ENCODE measurements at places on chromosomes 16 and 17. TPM values are rescaled to one million over a fixed set of nuclear protein-coding genes. Genes with fewer than 3 reads are reported as not detected.

The UMOD gene
- total RNA-seq: 3.6 TPM

The NHLRC4 gene
- 0.08 TPM for total RNA-seq

The HSD3B7 gene
- 17.4 TPM for total RNA-seq

The UTP4 gene
- total RNA-seq: 22.3 TPM

The DPH1 gene
- 25.9 TPM for total RNA-seq

The YPEL3 gene
- 18.6 TPM for total RNA-seq

The DPEP3 gene
- total RNA-seq: not detected

The ZNF319 gene
- 5.7 TPM for total RNA-seq

The TPSAB1 gene
- total RNA-seq: 1.4 TPM

GRCh38 chr17:58661499-58661898 lies 30.3 kb downstream of the TEX14 start:
- no peak overlapping the region for H3K27ac ChIP-seq
- DNase-seq: no peak

DNA sequence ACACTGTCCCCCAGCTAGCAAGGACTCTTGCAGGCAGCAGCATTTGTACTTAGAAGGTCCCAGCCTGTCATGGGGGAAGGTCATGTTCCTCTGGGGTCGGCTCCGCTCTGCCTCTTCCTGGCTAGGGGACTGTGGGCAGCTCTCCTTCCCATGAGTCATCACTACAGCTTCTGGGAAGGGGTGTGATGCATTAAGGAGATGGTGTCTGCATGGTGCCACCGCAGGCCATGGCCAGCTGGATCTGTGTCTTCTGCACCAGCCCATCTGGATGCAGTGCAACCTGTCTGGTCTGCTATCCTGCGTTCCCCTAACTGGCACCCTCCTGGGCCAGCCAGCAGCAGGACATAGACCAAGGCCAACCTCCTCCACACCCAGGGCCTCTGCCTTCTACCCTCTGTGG lies 6.3 kb downstream of the STARD3 start:
- no peak overlapping the region for H3K4me3 ChIP-seq
- no peaks in the 10 kb centered on the region for H3K36me3 ChIP-seq
- H3K4me1 ChIP-seq: no peaks in the 10 kb centered on the region
- no peaks in the 10 kb centered on the region for H3K27me3 ChIP-seq
- no peak for DNase-seq
- no peak overlapping the region for H3K27ac ChIP-seq

DNA sequence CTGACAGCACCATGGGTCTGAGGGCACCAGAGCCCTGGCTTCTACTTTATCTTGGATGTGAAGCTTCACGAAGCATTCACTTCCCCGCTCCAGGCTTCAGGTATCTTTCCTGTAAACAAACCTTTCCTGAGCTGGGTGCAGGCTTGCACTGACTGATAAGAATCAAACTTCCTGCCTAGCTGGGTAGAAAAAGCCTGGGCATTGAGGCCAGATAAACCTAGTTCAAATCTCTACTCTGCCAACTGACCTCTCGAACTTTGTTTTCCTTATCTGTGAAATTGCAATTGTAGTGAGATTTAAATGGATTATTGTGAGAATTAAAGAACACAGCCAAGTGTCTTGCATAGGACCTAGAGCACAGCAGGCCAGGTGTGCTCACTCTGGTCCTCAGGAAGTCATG lies 2.9 kb upstream of the TMEM208 start:
- no peaks in the 10 kb centered on the region for H3K36me3 ChIP-seq
- peaks cover 6% of the 10 kb centered on the region for H3K4me1 ChIP-seq
- no peak overlapping the region for H3K27ac ChIP-seq
- DNase-seq: no peak
- no peak overlapping the region for H3K4me3 ChIP-seq

DNA sequence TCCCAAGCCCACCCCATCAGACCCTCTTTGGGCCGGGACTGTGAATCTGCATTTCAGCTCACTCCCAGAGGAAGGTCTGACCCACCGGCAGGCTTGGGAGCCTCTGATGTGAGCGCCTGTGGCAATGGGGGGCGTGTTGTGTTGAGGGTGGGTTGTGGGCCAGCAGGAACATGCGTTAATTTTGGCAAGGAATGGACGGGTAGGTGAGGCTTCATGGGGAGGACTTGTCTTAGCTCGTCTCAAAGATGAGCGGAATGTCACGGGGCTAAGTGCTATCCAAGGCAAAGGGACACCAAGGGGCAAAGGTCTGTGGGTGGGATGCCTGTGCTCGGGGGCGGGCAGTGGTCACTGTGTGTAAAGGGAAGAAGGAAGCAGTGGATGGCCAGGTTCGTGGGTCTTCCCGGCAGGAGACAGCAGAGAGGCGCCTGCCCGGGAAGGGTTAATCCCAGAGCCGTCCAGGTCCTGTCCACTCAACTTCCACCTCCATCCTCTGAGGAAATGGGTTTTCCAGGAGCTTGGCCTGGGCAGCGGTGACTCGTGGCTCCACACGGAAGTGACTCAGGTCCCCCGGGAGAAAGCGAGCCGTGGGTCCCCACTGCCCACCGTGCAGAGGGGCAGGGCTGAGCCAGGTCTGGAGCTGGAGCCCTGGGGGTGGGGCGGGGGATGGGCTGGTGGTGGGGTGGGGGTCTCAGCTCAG lies 17.4 kb downstream of the ADGRG1 start:
- H3K27me3 ChIP-seq: no peaks in the 10 kb centered on the region
- DNase-seq: no peak
- peaks cover 10% of the 10 kb centered on the region for H3K36me3 ChIP-seq
- H3K27ac ChIP-seq: no peak overlapping the region
- H3K4me1 ChIP-seq: peaks cover 1% of the 10 kb centered on the region

DNA sequence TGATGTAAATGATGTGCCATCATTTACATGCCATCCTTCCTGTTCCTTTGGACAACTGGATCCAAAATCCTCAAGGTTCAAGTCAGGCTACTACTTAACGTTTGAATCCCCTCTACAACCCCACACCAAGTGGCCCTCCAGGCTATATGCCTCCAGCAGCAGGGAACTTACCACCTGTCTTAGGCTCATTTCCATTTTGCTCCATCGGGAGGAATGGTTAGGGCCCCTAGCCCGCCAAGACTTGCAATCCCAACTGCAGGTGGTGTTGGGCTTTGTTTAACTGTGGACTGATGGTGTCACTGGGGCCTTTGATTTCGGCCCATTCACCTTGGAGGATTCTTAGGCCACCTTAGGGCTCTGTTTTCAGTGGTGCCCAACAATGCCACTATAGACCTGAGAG lies 9.7 kb downstream of the HNF1B start:
- H3K4me1 ChIP-seq: peaks cover 4% of the 10 kb centered on the region
- no peak overlapping the region for H3K4me3 ChIP-seq
- H3K27ac ChIP-seq: no peak overlapping the region
- no peak for DNase-seq

GRCh38 chr17:3870871-3871306 lies 22.0 kb downstream of the CAMKK1 start:
- no peak overlapping the region for H3K4me3 ChIP-seq
- no peak overlapping the region for H3K27ac ChIP-seq
- no peak for DNase-seq
- no peaks in the 10 kb centered on the region for H3K27me3 ChIP-seq
- no peaks in the 10 kb centered on the region for H3K36me3 ChIP-seq

- H3K27ac ChIP-seq: no peak overlapping the region
- no peaks in the 10 kb centered on the region for H3K4me1 ChIP-seq
- H3K36me3 ChIP-seq: no peaks in the 10 kb centered on the region
Measured at GRCh38 chr16:89629827-89630610, 16.6 kb downstream of the DPEP1 start.

DNA sequence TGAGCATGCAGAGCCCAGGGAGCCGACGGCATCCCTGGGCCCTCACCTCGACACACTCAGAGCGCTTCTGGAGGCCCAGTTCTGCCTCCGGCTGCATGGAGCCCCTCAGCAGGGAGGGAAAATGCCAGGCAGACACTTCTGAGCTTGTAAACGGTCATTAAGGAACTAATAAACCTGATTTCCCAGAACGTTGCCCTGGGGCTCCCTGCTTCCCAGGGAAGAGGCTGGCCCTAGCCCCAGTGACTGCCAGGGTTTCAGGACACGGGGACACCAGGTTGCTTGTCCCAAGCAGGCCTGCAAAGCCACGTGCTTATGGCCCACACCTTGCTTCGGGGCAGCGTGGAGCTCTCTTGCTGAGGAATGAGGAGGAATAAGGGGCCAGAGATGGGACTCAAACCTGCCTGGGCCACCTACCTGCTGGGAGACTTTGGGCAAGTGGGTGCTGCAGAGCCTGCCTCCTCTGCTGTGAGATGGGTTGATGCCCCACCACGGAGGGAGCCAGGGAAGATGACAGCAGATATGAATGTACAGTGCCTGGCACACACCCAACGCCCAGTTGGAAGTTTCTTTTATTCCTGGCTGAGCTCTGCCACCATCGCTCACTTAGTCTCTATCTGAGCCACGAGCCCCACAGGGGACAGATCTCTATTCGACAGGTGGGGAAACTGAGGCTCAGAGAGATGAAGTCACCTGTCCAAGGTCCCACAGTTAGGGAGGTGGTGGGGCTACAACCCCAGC lies 5.4 kb downstream of the RHBDF2 start:
- H3K27ac ChIP-seq: no peak overlapping the region
- H3K4me1 ChIP-seq: peaks cover 13% of the 10 kb centered on the region
- no peaks in the 10 kb centered on the region for H3K27me3 ChIP-seq
- no peaks in the 10 kb centered on the region for H3K36me3 ChIP-seq
- H3K4me3 ChIP-seq: no peak overlapping the region

DNA sequence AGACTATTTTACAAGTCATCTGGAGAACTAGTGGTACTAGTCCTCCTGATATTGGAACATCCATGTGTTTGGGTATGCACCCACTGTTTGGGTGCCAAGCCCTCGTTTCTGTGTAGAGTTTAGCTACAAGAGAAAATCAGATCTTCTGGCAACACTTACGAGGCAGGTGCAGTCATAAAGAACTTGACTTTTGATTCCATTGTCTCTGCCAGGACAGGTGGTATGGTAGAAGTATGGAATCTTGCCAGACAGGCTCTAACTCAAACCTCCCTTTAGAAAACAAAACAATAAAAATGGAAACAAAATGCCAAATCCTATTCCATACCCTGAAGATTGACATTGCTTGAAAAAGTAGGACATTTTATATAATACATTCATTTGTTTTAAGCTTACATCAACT lies 16.0 kb downstream of the RNF43 start:
- H3K4me1 ChIP-seq: peaks cover 19% of the 10 kb centered on the region
- no peaks in the 10 kb centered on the region for H3K27me3 ChIP-seq
- no peak overlapping the region for H3K4me3 ChIP-seq
- no peak for DNase-seq
- H3K36me3 ChIP-seq: no peaks in the 10 kb centered on the region

DNA sequence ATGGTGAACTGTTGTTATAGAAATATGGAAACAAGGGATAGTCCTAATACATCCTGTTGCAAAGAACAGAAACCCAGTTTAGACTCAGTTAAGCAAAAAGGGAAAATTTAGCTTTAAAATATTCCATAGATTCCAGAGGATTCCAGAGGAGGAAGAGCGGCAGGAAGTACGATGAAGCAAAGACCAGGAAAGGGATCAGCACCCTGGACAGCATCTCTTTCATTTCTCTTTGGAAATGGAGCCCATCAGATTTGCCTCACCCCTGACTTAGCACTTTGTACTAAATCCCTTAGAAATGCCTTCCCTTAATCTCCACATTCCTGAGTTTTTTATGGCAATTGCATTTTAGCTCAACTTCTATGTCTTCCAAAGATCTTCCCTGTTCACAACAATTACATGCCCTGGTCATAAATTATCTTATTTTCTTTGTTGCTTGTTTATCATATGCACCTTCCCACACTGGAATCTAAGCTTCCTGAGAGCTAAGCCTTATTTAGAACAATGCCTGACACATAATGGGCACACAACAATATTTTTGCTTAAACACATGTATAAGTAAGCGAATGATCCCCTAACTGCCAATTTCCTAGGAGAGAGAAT lies 150.0 kb upstream of the RBFOX1 start:
- H3K27me3 ChIP-seq: no peaks in the 10 kb centered on the region
- H3K36me3 ChIP-seq: no peaks in the 10 kb centered on the region
- H3K27ac ChIP-seq: no peak overlapping the region
- no peaks in the 10 kb centered on the region for H3K4me1 ChIP-seq

- no peaks in the 10 kb centered on the region for H3K4me1 ChIP-seq
- DNase-seq: peak; percentile 82
Measured at GRCh38 chr17:46212634-46213435, 19.6 kb upstream of the KANSL1 start.

DNA sequence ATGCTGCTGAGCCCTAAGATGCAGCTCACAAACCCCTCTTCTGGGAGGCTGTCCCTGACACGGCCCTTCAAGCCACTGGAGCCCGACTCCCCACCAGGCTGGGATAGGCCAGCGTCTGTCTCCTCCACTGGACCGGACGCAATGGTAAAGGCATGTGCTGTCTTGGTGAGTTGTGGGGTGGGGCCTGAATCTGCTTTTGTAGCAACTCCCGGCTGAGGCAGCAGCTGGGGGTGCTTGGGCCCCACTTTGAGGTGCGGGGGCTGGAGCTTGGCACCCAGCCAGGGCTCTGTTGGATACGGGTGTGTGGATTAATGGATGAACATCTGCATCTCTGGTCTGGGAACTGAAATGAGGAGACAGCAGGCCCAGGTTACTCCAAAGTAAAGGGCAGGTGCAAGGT lies 3.5 kb upstream of the NLRC3 start:
- H3K4me3 ChIP-seq: no peak overlapping the region
- H3K36me3 ChIP-seq: no peaks in the 10 kb centered on the region
- H3K27me3 ChIP-seq: no peaks in the 10 kb centered on the region
- H3K27ac ChIP-seq: no peak overlapping the region

DNA sequence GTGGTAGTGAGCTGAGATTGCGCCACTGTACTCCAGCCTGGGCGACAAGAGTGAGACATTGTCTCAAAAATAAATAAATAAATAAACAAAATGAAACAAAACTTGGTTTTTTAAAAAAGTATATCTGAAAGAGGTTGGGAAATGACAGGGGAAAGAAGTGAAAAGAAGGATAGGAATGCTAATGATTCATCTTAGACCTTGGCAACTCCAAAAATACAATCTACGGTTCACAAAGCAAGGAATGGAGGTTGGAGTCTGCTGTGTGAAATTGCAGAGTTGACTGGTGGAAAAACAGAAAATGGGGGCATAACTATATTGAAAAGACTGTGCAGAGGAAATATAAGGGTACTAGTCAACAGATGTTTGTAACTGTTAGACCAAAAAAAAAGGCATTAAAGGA lies 40.0 kb upstream of the CD300E start:
- H3K36me3 ChIP-seq: no peaks in the 10 kb centered on the region
- H3K4me3 ChIP-seq: no peak overlapping the region
- H3K4me1 ChIP-seq: no peaks in the 10 kb centered on the region
- no peak for DNase-seq
- H3K27me3 ChIP-seq: peaks cover 25% of the 10 kb centered on the region

- no peak overlapping the region for H3K27ac ChIP-seq
- no peaks in the 10 kb centered on the region for H3K27me3 ChIP-seq
- no peak overlapping the region for H3K4me3 ChIP-seq
Measured at GRCh38 chr17:1898332-1898731, 68.5 kb downstream of the RPA1 start.

- peak; percentile 63 for DNase-seq
- H3K4me1 ChIP-seq: peaks cover 9% of the 10 kb centered on the region
- H3K36me3 ChIP-seq: no peaks in the 10 kb centered on the region
- no peaks in the 10 kb centered on the region for H3K27me3 ChIP-seq
- H3K27ac ChIP-seq: peak overlapping the region; percentile 70
Measured at GRCh38 chr17:19659366-19660177, 11.0 kb downstream of the ALDH3A2 start.

- DNase-seq: no peak
- no peaks in the 10 kb centered on the region for H3K36me3 ChIP-seq
- H3K27ac ChIP-seq: no peak overlapping the region
- no peak overlapping the region for H3K4me3 ChIP-seq
- H3K4me1 ChIP-seq: peaks cover 19% of the 10 kb centered on the region
Measured at GRCh38 chr16:695355-696089, 5.3 kb upstream of the WDR24 start.
